Right renal cortex interstitium (tissue), 3 donors: ENCODE measurements at places on chromosomes 2 and 18.

DNA sequence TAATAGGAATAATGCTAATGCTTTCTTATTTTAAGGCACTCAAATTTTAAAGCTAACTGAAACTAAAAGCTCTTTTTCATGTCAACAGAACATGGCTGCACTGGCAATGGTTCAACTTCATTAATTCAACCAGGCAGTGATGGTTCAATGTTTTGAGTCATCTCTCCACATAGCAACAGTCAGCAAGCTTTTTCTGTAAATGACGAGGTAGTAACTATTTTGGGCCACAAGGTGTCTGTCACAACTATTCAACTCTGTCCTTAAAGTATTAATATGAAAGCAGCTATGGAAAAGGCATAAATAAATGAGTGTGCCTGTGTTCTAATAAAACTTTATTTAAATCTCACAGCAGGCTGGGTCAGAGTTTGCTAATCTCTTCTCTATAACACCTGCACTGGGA is 1425.6 kb upstream of the PIK3C3 start:
- no peak for DNase-seq

DNA sequence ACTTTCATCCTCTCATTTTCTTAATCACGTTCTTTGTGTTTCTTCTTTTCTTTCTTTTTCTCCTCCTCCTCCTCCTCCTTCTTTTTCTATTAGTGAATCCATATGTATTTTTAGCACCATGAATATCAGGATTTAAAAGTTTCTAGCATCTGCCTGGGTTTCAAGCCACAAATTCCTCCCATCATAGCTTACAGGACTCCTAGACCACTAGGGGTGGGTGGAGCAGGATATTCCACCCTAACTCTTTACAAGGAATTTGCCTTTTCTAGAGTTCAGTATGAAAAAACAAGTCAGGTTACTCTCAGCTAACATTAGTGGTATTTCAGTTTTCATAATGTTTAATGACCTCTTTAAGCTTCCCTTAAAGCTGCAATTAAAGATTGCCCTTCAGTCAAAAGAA is 19.1 kb upstream of the LRRTM1 start:
- no peak for DNase-seq

DNA sequence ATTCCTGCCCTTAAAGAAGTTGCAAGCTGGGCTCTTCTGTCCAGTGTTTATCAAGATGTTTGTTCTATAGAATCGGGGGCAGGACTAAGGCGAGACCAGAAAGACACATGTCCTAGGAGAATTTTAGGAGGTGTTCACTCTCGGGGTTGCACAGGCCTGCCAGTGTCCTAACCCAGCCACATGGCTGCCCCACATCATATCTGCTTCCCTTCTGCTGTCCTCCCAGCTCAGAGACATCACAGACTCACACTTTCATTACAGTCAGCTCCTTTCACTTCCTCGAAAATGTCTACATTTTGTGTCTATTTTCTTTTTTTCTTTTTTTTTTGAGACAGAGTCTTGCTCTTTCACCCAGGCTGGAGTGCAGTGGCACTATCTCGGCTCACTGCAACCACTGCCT is 10.7 kb upstream of the MRO start:
- no peak for DNase-seq

- DNase-seq, result no peak
Observed at GRCh38 chr2:217634871-217635270, 367.9 kb downstream of the TNS1 start.

- no peak for DNase-seq
Observed at GRCh38 chr2:240460253-240460711, 24.8 kb downstream of the GPC1 start.

GRCh38 chr2:179265082-179265510 is 464 bp upstream of the SESTD1 start:
- no peak for DNase-seq

DNA sequence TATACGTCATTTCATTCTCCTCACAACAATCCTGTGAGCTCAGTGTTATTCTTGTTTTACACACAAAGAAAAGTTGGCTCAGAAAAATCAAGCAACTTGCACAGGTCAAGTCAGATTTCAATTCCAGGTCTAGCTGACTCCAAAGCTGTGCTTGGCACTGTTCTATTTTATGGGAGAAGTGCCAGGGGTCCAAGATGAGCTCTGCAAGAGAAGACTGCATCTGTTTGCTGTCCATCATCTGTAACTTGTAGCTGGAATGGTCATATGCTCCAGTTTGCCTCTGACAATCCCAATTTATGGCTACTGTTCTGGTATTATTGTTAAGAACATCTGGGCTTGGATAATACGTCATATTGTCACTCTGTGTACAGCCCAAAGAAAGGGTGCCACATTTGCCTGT is 28.9 kb downstream of the KCNF1 start:
- no peak for DNase-seq

- no peak for DNase-seq
Observed at GRCh38 chr2:120452131-120452530, 106.2 kb downstream of the INHBB start.

DNA sequence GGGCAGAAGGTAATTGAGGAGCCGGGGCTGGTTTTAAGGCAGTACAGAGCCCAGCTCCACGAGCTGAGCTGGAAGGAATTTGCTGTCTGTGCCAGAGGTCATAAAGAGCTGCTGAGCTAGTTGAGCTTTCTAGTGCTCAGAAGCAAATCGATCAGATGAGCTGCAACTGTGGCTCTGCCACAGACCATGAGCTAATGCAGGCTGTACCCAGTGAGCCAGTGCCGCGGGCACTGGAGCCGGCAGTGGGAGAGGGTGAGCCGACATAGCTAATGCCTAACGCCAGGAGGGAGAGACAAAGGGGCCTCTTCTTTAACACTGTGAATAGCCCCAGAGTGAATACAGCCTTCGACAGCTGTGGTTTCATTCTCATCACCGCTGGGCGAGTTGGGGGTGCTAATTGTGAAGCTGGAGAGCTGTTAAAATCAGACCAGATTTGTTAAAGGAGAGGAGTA is 410.1 kb upstream of the TCF4 start:
- DNase-seq, result no peak

GRCh38 chr2:46499392-46499785 is 20.0 kb downstream of the TMEM247 start:
- no peak for DNase-seq
